Stimulated activated CD4-positive, alpha-beta T cell treated with anti-CD3 and anti-CD28 coated beads, Interleukin-15, amount 100 ng/mL, for 48 hours (primary cell): ENCODE measurements at places on chromosomes 12 and 14.

DNA sequence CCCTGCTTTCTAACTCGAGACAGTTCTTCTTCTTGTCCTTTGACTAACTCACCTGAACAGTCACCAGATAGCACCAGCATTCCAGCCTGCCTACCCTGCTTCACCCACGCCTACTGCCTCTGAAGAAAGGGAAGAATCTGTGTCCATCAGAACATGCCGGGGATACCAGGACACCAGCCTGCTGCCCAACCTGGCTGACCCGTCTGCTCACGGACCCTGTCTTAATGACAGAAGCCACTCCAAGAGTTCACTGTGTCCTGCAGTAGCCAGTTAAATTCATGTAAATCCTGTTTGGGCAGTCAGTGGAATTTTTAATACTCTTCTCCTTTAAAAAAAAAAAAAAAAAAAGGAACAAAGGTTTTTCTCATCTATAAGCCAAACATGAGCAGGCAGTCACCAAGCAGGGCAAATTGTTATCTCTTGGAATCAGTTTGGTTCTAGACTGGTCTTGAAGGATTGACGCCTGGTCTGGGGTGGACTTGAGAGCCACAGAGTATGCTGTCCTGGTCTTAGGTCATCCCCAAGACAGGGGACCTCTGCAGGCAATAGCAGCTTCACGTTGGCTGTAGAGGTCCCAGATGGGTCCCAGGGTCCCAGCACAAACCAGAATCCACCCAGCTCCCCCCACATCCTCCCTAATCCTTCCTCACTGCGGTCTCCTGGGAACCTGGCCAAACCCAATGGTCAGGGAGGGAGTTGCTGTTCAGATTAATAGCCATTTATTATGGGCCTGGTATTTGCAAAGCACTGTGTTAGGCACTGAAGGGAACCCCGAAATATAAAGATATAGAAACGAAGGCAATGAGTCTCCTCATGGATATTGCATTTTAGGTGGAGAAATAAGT lies 181.1 kb upstream of the HIF1A start:
- DNase-seq = no peak

DNA sequence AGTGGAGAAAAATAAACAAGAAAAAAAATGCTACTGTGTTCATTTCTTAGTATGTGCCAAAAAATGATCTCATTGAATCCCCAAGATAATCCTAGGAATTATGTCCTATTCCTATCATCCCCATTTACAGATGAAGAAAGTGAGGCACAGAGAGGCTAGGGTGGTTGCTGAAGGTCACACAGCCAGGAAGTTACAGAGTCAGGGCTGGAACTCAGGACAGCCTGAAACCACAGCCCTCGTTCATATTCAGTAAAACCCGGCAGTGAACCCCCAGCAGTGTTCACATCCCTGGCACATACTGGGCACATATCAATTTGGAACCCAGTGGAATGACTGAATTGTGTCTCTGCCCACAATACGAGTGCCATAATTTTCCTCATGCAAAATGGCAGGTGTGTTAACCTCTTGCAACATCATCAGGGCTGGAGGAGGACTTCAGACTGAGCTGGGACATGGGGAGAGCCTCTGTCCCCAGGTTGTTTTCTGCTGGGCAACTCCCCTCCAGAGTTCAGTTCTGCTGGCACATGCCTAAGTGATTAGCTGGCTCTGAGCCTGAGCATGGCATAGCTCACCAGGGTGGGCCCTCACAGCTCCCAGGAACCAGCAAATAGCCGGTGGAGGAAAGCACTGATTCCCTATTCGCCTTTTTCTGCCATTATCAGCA lies 2.0 kb upstream of the PPP1CC start:
- no peak for DNase-seq

DNA sequence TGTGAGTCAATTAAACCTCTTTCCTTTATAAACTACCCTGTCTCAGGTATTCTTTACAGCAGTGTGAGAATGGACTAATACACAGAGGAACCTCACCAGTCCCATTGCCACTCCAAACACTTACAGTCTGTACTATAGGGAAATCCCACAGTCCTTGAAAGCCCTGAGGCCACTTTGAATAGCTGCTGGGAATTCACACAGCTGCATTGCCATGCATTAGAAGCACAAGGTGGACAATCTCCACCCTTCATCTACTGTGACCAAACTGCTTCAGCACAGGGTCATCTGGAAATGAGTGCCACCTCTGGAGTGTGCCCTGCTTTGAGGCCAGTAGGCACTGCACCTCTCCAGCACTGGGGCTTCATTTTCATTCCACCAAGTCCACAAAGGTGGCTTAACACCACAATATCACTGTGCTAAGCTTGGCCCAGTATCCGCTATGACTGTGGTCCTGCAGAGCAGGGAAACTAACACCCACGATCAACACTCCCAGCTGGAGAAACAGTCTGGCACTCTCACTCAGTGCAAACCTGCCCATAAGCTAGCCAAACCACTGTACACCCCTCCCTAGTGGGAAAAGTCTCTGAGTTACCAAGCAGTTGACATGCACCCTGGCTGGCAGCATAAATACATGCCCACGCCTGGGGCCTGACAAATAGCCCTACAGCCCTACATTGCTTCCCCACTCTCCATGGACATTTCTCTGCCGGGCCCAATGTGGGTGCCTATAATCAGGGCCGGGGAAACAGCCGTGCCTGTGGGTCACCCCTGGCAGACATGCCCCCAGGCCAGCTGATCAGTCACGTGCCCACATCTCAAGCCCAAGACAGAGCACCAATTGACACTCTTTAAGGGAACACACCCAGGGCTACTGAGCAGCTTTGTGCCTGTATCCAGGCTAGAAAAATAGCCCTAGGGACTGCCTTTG lies 294.3 kb upstream of the MGAT4C start:
- DNase-seq = no peak

GRCh38 chr14:32408018-32408417 lies 78.9 kb downstream of the AKAP6 start:
- DNase-seq = no peak

GRCh38 chr12:57176139-57176477 lies 28.7 kb upstream of the LRP1-AS start:
- DNase-seq = no peak

- DNase-seq = no peak
Observed at GRCh38 chr12:131102493-131102931, 148.8 kb downstream of the ADGRD1 start.

DNA sequence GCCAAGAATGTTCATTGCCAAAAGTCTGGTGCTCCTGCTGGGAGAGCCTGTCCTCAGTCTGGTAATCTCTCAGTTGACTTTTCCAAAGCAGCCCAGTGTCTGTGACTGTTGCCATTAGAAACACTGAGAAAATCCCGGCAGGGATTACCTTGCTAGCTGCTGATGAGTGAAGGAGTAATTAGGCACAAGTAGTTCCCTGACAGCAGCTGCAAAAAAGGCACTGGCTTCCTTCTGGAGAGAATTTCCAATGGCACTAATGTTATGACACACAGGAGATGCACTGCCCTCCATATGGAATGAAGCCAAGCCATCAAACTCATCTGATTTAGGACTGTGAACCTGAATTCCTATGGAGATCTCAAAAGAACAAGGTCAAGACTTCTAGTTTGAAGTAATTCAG lies 1321.2 kb upstream of the SEL1L start:
- DNase-seq = no peak

DNA sequence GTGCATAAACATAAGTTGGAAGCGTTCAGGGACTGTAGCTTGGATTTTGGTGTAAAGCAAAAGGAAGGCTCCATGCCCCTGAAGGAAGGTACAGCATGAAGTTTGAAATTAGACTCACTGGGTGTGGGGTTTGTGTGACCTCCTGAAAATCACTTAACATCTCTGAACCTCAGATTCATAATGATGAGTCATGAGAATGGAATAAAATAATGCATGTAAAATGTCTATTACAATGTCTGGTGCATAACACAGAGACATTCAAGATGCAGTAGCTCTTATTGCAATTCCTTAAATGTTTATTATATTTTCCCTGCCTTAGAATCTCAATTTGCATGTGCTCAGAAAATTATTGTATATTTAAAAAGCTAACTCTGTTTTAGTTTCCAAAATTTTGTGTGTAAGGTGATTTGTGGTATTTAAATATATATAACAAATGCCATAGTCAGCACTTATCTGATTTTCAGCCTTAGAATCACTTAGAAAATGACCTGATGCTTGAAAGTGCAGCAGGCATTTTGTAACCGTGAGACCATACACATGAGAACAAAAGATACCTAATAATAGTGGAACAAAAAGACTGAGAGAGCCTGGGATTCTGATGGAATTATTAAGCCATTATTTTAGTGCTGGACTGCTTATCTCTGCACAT lies 66.3 kb downstream of the E2F7 start:
- no peak for DNase-seq

- DNase-seq = no peak
Observed at GRCh38 chr14:68694516-68695235, 98.2 kb downstream of the ZFP36L1 start.

DNA sequence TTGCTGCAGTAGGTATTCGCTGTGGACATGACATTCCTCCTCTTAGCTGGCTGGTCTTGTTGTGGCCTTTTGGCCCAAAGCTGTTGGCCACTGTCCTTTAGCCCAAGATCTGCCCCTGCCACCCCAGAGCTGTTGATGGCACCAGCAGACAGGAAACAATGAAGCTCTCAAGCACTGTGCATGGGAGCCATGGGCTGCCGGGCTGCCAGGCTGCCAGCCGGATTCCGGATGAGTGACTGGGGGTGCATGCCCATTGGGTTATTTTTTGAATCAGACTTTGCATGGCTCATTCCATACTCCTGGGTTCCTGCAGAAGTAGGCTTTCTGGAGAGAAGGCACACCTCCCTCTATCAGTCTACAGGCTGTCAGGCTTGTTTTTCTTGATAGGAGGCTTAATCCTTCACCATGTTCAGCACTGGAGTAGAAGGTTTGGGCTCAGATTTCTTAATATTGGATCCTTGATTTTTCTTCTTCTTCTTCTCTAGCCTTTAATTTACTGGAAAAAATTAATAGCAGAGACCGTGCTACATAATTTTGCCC lies 32.4 kb downstream of the MAX start:
- no peak for DNase-seq

- DNase-seq = no peak
Observed at GRCh38 chr12:30990316-30990715, 63.8 kb downstream of the TSPAN11 start.

GRCh38 chr12:12511895-12512711 lies 50.6 kb downstream of the DUSP16 start:
- DNase-seq = peak; percentile 39
